ENCODE measurements at places on chromosomes 11 and 22.

DNA sequence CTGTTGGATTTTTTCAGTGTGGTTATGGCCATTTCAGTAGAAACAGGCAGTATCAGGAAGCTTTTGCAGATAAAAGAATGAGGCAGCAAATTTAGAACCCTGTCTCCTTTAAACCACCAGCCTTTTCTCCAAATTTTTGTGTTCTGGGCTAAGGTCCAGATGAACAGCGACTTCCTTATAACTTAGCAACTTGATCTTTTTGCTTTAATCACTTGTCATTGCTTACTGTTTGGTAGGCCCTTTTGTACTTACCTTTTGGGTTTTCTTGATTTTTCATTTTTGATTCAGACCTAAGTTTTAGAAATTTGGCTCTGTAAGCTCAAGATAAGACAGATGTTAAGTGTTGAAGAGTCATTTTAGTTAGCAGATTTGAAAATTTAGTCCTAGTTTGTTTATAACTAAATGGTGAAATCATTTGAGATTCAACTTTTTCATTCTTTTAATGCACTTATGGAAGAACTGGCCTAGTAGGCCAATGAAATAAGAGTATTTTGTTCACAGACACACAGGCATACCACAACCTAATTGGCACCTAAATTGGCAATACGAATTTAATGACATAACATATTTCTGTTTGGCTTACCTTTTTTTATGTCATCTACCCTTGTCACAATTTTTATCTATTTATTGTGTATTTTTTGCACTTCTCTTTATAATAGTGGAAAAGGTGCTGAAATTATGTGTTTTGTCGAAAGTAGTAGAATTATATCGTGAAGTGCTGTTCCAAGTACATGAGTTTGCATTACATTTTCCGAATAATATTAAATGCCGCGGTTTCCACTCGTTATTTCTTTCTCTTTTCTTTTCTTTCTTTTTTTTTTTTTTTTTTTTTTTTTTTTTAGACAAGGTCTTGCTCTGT is 2.1 kb downstream of the RTN3 start:
- no peak for DNase-seq

DNA sequence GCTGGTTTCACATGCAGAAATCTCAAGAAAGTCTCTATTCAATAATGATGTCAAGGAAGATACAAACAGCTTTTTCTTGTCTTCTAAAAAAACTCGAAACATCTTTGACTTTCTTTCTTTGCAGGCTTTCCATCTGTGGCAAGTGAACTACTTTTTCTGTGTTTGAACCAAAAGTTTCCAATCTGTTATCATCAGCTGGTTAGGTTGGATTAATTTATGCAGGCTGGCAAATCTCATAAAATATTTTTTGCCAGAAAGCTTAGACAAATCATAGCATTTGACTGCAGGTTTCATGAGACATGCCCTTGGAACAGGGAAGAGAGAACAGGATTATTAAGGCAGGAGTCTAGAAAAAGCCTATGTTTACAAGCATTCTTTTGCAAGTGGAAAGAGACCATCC is 86.1 kb upstream of the ARHGAP42 start:
- DNase-seq: no peak

GRCh38 chr22:45866126-45866645 is 110.8 kb downstream of the WNT7B start:
- no peak for DNase-seq

DNA sequence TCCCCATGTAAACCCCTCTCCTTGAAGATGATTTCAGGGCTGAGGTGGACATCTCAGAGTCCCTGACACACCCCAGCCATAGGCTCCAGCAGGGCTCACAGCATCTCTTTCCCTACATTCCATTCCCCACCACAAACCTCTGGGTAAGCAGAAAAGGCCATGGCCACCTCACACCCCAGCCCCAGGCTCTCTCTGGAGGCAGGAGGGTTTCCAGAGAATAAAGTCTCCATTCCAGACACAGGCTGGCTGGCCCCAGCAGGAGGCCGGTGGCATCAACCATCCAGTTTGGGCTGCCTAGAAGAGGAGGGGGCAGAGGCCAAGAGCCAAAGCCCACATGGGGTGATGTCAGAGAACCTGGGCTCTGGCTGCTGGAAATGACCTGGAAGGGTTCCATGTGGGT is 61.4 kb downstream of the TP53I11 start:
- no peak for DNase-seq

GRCh38 chr11:76615950-76616349 is 54.6 kb downstream of the LRRC32 start:
- no peak for DNase-seq

DNA sequence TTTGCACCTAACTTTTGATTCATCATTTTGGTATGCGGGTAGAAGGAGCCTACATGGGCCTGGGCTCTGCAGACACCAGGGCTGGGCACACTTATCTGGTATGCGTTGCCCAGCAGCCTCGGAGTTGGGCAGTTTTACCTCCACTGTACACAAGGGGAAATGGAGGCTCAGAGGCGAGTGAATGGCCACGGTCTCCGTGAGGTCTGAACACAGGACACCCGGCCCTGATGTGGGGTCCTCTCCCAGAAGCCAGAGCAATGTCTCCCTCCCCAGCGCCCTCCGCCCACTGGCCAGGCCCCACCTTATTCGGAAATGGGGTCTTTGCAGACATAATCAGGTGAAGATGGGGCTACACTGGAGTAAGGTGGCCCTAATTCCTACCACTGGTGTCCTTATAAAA is 43.7 kb downstream of the OSBPL5 start:
- no peak for DNase-seq

DNA sequence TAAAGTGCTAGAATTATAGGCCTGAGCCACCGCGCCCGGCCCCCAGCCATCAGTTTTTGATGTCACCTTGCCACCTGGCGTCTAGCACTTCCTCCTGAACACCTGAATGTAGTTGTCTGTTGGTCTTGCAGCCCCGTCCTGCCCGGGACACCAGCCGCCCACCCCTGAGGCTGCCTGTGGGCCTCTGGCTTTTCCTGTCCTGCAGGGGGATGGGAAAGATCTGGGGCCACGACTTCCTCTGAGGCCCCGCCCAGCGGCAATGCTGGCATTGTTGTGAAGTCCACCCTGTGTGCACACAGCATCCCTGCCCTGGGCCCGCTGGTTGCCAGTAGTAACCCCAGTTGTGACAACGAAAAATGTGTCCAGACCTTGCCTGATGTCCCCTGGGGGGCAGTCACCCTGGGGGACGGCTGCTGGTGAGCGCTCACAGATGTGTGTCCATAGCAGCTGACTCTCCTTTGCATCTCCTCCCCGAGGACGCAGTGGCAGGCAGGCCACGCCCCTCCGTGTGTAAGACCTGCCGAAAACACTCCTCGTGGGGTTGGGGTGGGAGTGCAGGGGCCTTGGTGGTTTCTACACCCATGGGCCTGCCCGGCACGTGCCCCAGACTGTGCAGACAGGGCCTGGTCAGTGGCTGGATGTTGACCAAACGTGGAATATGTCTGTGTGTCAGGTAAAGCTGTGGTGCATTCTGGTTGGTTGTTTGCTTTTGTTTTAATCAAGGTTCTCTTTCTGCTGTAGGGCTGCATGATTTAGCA is 6.8 kb downstream of the SELENOO start:
- DNase-seq: no peak

DNA sequence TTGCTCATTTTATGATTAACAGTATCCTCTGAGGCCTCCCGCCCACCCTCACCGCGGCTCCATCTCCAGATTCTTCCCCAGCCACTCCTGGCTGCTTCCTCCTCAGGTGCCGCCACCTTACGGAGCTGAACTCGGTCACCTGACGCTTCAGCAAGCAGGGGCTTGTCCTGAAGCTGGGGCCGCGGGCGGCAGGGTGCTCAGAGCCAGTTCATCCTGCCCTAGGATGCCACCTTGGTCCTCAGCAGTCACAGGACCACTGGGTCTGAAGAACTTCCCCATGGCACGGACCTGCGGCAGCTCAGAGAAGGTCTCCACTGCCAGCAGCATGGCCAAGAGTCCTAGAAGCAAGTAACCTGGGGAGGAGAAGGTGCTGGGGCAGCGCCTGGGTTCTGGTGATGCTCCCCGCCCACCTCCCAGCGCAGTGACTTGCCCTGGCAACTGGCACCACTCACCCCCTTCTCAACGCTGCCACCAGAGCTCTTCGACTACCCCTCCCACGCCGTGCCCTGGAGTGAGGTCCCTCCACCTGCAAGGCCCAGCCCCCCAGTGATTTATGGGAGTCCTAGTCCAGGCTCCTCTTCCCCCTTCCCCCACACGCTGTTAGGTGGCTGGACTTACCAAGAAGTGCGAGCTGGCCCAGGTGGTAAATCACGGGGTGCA is 2.6 kb downstream of the KCNK7 start:
- DNase-seq: no peak

DNA sequence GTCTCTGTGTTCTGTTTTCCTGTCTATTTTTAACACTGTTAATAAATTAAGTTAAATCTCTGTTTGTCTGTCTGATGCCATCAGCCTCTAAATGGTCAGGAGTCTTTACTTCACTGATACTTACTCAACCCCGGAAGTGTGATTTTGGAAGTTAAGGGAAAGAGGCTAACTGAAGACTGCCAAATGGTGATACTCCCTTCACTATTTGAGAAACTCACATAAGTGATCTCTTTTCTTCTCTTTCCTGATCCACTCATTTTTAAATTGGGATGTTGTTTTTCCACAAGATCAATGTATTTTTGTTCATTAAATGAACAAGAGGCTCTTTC is 389 bp upstream of the CASP12 start:
- no peak for DNase-seq

DNA sequence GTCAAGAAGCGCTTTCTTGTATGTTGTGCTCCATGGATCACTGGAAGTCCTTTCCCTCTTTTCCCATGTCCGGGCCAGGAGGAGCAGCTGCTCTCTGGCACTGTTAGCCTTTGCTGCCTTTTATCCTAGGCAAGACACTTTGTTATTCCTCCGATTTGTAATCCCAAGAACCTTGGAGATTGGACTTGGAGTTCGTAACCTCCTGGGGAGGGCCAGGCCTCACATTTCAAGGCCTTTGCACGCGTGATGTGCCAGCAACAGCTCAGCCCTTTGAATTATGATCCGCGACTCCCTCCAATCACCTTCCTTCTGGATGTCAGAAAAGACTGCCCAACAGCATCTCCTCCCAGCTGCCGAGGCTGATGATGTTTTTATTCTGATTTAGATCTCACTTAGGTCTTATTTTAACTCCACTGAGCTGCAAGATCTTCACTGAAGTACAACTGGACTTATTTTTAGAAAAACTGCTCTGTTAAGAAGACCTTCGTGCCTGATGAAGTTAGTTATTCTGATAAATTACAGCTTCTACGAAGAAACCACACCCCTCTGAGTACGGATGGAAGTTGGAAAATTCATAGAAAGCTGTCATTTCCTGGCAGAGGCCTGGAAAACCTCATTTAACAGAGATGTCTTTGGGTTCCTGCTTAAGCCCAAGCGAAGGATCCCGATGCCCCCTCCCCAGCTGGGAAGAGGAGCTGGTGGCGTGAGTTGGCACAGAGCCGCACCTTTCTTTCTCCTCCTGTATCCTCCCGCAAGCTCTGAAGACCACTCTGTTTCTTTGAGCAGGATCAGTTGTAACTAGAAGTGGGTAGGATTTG is 62.4 kb downstream of the PARVB start:
- no peak for DNase-seq

DNA sequence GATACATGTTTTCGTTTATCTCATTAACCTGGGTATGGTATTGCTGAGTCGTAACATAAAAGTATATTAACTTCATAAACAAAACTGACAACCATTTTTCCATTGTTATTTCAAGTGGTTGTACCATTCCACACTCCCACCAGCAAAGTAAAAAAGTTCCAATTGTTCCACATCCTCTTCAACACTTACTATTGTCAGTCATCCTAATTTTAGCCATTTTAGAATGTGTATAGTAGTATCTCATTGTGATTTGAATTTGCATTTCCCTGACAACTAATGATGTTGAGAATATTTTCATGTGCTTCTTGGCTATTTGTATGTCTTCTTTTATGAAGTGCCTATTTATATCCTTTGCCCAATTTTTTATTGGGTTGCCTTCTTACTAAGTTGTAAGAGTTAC is 10.5 kb upstream of the CD3E start:
- no peak for DNase-seq

GRCh38 chr11:116986521-116987105 is 111.6 kb downstream of the SIK3 start:
- DNase-seq: no peak

DNA sequence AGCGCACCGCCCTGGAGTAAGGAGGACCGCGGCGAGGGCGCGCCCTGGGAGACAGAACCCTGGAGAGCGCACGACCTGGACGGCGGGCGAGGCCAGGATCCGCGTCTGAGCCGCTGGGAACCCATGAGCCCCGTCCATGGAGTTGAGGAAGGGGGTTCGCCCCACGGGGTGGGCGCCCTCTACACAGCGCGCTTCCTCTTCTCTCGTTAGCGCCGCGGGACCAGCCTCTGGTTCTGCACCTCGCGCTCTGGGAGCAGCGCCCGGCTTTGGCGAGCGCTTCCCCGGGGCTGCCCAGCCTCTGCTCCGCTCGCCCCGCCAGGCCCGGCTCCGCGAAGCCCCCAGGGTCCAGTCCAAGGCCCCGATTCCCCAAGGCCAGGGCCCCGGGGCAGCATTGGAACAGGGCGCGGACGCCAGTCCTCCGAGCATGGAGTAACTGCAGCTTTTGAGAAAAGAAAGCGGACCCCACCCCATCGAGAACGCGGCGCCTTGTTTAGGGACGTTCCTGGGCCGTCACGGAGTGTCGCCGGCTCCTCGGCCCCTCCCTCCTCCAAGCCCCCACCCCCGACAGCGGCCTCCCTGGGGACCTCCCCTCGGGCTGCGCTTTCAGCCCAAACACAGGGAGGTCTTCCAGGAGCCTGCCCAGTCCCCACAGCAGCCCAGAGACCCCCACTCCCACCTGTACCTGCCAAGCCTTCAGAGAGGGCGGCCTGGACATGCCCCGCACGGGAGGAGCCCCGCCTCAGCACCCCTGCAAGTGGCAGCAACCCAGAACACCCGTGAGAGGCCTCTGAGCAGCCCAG is 56.2 kb downstream of the BRD1 start:
- no peak for DNase-seq

DNA sequence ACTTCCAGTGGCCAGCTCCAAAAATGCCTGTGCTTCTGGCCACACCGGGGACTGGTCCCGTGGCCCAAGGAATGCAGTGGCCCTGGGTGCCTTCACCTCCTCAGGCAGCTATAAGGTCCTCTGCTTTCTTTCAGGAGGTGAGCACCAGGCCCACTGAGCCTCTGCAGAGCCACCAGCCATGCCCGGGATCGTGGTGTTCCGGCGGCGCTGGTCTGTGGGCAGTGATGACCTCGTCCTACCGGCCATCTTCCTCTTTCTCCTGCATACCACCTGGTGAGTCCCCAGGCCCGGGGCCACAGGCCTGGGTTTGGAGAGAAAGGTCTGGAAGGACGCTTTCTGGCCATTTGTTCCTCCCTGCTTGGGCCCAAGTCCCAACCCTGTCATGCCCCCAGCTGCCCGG is 32.5 kb upstream of the MYRF start:
- no peak for DNase-seq

All from NCI-H748 treated with DMSO at 0.1 percent for 48 hours (cell line).